ENCODE measurements at places on chromosomes 1 and 21. TPM values are rescaled to one million over a fixed set of nuclear protein-coding genes. Genes with fewer than 3 reads are reported as not detected.

DNA sequence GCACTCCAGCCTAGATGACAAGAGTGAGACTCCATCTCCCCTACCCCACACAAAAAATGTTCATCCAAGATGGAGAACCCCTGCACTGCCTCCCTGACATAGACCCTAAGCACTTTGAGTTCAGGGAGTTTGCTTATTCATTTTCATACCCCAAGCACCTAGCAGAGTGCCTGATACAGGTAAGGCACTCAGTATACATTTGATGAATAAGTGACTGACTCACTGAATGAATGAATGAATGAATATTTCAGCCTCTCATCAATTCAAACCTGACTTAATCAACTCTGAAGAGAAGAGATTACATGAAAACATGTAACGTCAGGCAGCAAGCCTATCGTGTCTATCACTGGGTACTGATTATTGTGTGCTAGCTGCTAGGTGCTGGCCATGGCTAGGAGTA is 121.3 kb upstream of the GADD45A start:
- no peak for DNase-seq

GRCh38 chr21:35134309-35134708 is 85.2 kb upstream of the RUNX1 start:
- no peak for DNase-seq

GRCh38 chr1:54199151-54199764 is 572 bp downstream of the CYB5RL start:
- no peak for DNase-seq

- DNase-seq = peak; percentile 71
These were observed 89.3 kb downstream of the ITPKB start for GRCh38 chr1:226649780-226650179.

GRCh38 chr1:2320006-2320405 is 71.3 kb downstream of the MORN1 start:
- no peak for DNase-seq

DNA sequence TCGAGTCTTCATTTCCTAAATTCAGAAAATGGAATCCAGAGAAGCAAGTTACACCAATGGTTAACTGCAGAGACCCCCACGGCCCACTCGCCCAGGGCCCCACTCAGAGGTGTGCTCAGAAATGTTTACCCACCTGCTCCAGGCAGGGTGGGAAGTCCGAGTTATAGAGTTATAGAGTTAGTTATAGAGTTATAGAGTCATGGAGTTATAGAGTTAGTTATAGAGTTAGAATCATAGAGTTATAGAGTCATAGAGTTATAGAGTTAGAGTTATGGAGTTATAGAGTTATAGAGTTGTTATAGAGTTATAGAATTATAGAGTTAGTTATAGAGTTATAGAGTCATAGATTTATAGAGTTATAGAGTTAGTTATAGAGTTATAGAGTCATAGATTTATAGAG is 31.7 kb downstream of the UBASH3A start:
- DNase-seq = peak; percentile 17

DNA sequence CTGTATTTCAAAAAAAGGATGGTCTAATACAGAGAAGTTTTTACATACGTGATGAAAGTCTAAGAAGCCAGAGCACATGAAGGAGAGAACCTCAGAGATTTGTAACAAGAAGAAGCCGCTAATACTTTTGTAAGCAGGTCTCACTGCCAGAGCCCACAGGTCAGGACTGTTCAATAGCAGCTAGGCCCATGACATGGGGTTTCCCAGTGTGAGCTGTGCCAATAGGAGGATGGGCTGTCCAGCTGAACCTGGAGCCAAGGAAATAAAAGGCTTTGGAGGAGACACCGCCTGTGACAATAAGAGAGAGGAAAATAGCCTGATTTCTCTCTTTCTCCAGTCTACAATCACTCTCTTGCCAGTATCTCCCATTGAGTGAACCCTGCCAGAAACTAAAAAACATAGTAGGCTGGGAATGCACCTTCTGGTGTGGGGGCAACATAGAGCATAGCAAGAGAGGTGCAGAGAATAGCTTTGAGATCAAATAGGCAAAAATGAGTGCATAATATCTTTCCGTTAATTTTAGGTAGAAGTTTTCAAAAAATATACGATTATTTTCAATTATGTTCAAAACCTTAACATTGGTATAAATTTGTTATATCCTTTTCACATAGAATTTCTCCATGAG is 360.3 kb downstream of the NEGR1 start:
- DNase-seq = no peak

- DNase-seq = no peak
These were observed 6.4 kb downstream of the IL24 start for GRCh38 chr1:206903687-206904086.

- no peak for DNase-seq
These were observed 16.7 kb downstream of the RAB3B start for GRCh38 chr1:51973587-51974474.

DNA sequence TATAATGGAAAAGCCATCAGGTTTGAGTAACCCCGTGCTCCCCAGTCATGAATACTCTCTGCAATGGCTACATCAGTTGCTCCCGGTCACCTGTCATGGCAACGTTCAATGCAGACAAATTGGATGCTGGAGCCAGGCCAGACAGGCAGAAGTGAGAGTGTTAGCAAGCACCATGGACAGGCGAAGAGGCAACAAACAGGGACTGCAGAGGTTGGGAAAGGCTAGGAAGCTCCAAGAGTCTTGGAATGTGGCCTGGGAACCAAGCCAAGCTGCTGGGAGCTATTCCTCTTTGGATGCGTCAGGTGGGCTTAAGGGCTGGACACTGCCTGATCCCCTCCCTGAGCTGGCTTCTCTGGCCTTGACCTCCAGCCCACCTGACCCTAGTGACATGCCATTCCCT is 102.9 kb downstream of the ACTL8 start:
- DNase-seq = no peak

DNA sequence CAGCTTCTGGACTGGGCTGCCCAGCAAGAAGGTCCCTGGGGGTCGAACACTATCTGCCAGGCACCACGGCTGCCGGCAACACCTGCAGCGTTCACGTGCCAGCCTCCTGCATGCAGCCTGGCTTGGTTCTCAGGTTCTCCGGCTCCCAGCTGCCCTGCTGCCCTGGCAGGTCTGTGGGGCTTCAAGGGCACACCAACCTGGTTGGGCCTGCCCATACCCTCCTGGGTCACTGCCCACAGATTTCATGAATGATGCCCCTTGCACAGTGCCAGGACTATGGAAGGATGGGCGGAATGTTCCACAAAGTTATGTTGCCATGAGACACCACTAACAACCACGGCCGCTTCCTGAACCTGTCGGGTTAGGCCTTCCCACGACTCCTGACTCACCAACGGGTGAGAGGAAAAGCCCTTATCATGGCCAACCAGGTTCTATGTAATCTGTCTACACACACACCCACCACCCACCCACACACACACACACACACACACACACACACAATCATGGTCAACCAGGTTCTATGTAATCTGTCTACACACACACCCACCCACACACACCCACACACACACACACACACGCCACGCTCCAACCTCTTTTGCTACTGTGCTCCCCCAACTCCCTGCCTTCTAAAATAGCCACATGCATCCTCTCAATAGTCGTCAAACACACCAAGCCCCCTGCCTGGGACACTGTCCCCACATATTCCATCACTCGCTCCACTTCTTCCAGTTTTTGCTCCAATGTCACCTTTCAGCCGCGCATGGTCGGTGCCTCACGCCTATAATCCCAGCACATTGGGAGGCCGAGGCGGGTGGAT is 32.2 kb downstream of the HSPG2 start:
- no peak for DNase-seq

DNA sequence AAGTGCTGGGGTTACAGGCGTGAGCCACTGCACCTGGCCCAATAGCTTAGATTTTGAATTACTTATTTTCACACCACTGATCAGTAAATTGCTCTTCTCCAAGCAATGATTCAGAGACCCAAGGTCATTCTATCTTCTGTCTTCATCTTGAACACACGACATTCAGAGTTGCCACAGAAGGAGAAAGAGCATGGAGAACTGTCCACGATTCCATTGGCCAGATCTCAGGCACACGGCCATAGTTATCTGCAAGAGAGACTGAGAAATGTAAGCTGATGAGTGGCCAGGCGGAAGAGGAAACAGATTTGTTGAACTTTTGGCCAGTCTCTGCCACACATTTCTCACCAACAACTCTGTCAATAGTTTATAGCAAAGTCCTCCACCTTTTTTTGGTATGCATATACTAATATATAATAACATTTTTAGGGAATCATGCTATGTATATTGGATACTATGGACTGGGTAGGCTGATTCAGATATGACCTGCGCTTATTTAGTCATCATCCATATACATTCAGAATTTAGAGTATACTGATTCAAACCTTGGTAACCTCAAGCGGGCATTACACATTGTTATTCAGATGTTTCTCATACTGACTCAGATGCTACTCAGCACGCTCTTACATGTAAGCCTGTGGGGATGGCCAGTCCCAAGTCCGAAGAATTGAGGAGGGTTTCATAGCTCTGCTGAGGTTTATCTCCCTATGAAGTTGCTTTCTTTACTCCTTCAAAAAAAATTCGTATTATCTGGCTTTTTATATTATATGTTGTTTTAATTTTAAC is 25.5 kb upstream of the CAP1 start:
- no peak for DNase-seq

DNA sequence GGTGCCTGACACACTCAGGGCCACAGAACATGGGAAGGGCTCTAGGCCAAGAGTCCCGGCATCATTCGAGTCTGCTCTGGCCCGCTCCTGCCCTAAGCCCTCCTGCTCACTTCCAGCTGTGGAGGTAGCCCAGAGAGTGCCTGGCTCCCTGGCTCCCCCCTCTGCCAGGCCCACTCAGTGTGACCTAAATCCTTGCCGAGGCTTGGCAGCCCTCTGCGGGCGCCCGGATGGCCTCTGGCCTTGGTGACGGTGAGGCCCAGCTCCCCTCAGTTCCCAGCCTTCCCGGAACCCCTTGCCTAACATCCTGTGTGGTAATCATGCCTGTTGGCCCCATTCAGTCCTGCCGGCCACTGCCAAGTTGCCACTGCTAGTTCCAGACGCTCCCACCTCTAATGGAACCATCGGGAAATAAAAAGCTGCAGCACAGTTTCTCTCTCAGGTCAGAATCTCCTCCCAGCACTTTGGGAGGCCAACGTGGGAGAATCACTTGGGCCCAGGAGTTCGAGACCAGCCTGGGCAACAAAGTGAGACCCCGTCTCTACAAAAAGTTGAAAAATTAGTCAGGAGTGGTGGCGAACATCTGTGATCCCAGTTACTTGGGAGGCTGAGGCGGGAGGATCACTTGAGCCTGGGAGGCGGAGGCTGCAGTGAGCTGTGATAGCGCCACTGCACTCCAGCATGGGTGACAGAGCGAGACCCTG is 1.2 kb upstream of the H6PD start:
- peak; percentile 91 for DNase-seq

DNA sequence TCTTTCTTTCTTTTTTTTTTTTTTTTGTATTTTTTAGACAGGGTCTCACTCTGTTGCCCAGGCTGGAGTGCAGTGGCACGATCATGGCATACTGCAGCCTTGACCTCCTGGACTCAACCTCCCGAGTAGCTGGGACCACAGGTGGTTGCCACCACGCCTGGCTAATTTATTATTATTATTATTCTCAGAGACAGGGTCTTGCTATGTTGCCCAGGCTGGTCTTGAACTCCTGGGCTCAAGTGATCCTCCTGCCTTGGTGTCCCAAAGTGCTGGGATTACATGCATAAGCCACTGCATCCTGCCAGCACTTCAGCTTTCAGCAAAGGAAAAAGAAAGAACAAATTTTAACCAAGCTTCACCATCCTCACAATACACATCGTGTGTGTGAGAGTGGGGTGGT is 97.9 kb upstream of the SERBP1 start:
- DNase-seq = no peak

DNA sequence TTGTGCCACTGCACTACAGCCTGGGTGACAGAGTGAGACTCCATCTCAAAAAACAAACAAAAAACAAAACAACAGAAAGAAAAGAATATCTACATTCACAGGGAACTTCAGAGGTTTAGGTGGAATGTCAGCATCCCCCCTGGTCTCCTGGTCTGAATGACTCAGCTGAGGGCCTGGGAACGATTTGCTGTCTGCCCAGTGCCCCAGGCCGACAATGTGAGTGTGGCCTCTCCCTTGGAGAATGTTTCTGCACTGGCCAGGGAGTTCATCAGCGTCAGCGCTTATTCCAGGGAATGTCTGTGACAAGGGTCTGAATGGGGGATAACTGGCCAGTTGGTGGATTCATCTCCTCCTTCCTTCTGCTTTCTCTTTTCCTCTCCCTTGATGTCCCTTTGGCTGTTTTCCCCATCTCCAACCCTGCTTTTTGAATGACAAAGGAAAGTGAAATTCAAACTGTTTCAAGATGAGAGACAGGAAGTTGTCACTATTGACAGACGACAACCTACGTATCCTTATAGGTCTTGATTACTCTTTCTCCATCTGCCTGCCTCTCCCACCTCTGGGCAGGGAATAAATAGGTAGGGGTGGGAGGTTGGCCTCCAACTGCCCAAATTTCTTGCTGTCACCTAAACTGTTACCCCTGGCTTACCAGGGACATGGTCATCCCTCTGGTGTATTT is 213.1 kb downstream of the HHAT start:
- no peak for DNase-seq

DNA sequence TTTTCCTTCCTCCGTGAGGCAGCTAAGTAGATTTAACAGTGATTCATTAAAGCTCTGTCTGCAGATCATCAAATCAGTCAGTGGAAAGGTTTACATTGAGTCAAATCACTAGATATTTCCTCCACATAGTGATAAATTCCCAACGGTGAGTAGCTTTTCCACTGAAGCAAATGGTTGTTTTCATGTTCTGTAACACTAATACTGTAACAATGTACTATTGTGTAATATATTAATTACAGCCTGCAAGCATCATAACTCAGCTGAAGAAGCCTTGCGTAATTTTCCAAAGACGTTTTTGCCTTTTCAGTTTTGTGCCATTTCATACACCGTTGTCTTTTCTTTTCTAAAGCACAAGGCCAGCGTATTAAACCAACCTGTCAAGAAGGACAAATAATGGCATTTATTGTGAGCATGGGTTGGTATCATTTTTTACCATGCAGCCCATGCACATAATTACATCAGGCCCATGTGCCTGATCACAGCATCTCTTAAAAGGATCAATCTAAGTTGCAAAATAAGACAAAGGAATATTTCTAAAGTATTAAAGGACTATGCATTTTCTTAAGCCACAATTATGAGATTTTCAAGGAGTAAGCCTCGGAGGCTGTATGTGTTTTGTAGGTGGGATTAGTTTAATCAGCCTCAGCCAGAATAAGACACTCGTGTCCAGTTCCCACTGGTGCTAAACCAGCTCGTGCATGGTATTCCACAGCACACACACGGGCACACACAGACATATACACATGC is 16.7 kb upstream of the PDE9A start:
- DNase-seq = no peak

UCK2 gene
- 17.6 TPM for total RNA-seq

GRCh38 chr21:42513985-42514882 is 582 bp downstream of the SLC37A1 start:
- DNase-seq = peak; percentile 91

VSIG8 gene
- not detected for total RNA-seq

CDA gene
- total RNA-seq = 33.9 TPM

GRCh38 chr1:31957701-31958674 is 19.8 kb upstream of the PTP4A2 start:
- DNase-seq = no peak

KANK4 gene
- total RNA-seq = 0.35 TPM
